ENCODE measurements at places on chromosomes 1 and 21.

DNA sequence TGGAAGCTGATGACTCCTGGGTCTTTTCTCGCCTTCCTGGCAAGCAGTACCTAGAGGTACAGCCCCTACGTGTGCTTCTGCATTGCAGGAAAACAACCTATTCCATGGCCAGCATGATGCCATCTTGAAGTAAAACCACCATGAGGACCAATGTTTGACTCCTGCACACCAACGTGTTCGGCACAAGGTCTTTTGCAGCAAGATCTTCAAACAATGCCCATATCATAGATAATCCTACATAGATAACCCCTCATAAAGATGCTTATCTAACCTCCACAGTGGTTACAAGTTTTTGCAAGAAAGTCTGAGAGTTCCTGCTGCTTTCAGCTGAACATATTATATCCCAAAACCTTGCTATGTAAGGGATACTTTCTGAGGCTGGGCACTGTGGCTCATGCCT is 141.1 kb upstream of the MAP1LC3C start:
- DNase-seq: no peak

DNA sequence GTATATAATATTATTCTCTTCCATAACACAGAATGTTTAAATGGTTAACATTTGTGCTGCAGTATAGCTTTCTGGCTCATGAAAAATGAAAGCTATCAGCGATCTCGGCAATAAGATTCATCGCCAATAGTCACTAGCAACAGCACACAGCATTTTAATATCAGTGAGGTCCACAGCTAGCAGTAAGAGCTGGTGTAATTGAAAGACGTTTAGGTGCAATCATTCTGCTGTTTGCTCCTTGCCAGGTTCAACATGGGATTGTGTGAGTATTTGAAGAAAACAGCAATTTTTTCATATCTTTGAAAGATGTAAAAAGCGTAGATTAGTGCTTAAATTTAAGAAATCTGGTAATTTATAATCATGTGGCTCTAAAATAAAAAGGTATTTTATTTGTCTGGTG is 20.1 kb downstream of the PRKACB start:
- no peak for DNase-seq

- no peak for DNase-seq
Measured at GRCh38 chr1:159918352-159919200, 6.7 kb downstream of the TAGLN2 start.

DNA sequence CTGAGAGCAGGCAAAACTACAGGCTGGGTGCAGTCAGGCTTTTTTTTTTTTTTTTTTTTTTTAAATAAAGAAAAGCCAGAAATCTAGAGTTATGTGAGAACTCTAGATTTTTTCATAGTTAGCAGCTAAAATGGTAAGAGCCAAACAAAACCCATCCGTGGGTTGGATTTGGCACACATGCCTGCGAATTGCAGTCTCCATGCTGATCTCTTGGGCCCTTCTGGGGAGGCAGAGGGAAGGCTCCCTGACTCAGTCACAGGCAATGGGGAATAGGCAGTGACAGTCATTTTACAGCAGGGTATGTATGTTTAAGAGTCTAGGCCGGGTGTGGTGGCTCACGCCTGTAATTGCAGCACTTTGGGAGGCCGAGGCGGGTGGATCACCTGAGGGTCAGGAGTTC is 2.6 kb downstream of the TXLNA start:
- no peak for DNase-seq

DNA sequence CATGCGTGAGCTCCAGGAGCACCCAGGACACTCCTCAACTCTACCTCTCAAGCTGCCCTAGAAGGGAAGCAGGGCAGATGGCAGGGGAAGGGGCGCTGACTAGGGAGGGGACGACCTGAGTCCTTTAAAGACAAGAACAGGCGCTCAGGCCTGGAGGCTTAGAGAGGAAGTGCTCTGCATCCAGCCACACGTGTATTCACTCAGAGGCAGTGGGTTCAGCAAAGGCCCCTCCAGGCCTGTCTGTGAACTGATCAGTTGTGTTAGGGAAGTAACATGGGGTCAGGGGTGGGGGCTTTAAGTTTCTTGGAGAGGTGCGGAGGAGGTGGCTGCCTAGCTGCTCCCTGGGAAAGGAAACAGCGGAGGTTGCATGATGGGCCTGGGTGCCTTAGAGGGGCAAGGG is 37.1 kb upstream of the ARF1 start:
- DNase-seq: no peak

DNA sequence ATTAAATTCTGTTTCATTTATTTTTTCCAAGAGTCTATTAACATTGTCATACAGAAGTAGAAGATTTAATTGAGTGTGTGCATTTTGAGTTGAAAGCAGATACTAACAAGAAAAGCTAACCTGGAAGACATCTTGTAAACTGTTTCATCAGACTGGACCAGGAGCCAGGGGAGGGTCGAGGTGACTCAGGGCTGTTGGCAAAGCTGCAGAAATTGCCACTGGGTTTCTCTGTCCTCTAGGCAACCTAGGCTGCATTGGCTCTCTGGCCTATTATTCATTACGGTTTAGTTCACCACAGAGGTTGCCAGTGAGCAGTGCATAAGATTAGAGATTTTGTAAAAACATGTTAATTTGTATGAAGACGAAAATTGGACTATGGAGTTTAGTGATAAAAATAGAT is 27.5 kb downstream of the ERG start:
- DNase-seq: no peak

GRCh38 chr1:25586181-25586588 is 30.4 kb upstream of the MAN1C1 start:
- DNase-seq: no peak

DNA sequence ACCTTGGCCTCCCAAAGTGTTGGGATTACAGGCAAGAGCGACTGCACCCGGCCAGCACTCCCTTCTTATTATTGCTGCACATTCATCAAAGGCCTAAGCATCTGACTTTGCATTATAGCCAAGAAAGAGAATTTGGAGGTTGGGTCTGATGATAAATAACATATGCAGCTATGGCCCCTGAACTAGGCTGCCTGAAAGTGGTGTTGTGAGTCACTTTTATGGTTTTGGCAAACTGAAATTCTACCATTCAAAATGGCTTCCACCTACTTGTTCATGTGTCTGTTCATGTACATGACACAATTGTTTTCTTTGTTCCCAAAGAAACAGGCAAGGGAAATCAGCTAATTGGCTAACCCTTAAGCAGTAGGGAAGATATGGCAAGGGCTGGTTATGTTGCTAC is 25.0 kb upstream of the UAP1 start:
- no peak for DNase-seq

- DNase-seq: no peak
Measured at GRCh38 chr1:56189946-56190805, 389.2 kb downstream of the PLPP3 start.

GRCh38 chr1:94884507-94884906 is 42.4 kb downstream of the CNN3 start:
- no peak for DNase-seq

GRCh38 chr1:66699213-66699612 is 53.0 kb upstream of the DYNLT5 start:
- no peak for DNase-seq

GRCh38 chr1:54583871-54584270 is 35.8 kb downstream of the ACOT11 start:
- no peak for DNase-seq

- DNase-seq: no peak
Measured at GRCh38 chr1:91098299-91098906, 76.6 kb upstream of the ZNF644 start.

DNA sequence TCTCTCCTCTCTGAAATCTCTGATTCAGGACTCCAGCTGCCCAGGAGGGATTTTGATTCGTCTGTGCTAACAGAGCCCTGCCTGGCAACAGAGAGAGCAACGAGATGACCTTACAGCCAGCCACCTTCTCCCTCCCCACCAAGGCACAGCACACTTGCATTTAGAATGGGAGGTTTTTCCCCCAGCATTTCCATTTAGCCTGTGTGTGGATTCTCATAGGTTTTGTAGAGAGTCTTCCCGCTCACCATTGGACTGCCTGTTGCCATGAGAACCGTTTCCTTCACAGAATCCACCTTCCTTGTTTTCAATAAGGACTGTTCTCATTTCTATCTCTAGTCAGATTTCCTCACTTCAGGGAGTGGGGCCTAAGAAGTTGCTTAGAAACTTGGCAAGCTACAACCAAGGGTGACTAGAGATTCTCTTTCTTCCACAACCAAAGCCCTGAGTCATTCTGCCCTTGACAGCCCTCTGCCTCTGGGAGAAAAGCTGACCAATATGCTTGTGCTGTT is 5.8 kb upstream of the IKBKE start:
- no peak for DNase-seq

DNA sequence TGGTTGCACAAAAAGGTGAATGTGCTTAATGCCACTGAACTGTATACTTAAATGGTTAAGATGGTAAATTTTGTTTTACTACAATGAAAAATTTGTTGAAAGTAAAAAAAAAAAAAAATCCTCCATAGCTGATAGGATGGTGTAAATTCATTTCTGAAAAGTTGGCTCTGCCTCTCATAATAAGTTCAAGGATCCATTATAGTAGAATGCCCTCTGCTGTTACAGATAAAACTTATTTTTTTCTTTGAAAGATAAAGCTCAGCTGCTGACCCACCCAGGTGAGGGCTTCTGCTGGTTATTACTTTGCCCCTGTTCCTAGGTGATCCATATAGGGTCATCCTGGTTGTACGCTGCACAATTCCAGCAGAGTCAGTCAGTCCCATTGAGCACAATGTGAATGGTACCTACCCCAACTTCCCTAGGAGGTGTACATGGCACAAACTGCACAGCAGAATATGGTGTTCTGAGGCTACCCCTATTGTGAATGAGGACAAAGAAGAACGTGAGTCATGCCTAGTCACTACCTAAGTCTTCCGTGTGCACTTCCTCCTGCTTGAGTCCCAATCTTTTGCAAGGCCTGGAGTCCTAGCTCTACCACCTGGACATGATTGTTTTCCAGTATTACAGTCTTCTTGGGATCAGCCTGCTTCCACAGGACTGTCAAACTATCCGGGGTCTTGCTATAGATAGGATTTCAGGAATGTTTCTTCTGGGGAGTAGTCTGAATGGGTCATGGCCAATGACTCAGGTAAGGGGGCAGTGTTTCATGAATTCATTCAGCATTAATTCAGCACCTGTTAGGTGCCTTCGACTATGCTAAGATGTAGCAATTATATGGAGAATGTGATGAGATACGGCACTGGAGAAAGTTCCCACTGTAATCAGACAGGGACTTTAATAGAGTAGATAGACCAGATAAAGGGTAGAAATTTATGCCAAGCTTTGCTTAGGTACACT is 20.8 kb upstream of the CD5L start:
- DNase-seq: no peak

Data from stimulated activated CD8-positive, alpha-beta memory T cell treated with anti-CD3 and anti-CD28 coated beads, Interleukin-4, amount 100 ng/mL, for 4 hours (primary cell).